Kidney (tissue), 22 donors: ENCODE measurements at places on chromosomes 11 and 22. TPM values are rescaled to one million over a fixed set of nuclear protein-coding genes. Genes with fewer than 3 reads are reported as not detected.

DNA sequence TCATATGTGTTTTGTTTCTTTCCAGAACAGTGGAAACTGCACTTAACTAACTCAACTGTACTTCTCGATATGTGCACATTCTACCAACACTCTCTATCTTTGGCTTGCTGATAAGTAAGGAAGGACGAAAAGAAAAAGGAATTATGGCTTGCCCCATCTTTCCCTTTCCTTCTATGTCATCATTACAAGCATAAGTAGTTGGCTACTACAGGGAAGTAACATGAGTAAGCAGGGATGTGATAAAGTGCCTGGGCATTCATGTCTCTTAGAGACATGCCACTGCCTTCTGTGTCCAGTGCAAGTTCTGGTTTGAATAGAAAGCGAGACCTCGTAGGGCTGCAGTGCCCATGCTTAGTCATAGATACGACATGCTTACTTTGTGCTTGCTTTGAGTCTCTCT lies 342.5 kb downstream of the ETS1 start:
- H3K36me3 ChIP-seq = no peaks in the 10 kb centered on the region
- no peak overlapping the region for H3K4me3 ChIP-seq
- no peaks in the 10 kb centered on the region for H3K4me1 ChIP-seq
- H3K27ac ChIP-seq = no peak overlapping the region
- no peak for DNase-seq

GRCh38 chr11:30333405-30333804 lies 10.5 kb downstream of the ARL14EP start:
- H3K4me1 ChIP-seq = no peaks in the 10 kb centered on the region
- H3K27me3 ChIP-seq = no peaks in the 10 kb centered on the region
- H3K4me3 ChIP-seq = no peak overlapping the region
- H3K27ac ChIP-seq = no peak overlapping the region
- peaks cover 18% of the 10 kb centered on the region for H3K36me3 ChIP-seq

OSM gene
- 1.2 TPM for total RNA-seq

PRAME gene
- 1.7 TPM for total RNA-seq

DNA sequence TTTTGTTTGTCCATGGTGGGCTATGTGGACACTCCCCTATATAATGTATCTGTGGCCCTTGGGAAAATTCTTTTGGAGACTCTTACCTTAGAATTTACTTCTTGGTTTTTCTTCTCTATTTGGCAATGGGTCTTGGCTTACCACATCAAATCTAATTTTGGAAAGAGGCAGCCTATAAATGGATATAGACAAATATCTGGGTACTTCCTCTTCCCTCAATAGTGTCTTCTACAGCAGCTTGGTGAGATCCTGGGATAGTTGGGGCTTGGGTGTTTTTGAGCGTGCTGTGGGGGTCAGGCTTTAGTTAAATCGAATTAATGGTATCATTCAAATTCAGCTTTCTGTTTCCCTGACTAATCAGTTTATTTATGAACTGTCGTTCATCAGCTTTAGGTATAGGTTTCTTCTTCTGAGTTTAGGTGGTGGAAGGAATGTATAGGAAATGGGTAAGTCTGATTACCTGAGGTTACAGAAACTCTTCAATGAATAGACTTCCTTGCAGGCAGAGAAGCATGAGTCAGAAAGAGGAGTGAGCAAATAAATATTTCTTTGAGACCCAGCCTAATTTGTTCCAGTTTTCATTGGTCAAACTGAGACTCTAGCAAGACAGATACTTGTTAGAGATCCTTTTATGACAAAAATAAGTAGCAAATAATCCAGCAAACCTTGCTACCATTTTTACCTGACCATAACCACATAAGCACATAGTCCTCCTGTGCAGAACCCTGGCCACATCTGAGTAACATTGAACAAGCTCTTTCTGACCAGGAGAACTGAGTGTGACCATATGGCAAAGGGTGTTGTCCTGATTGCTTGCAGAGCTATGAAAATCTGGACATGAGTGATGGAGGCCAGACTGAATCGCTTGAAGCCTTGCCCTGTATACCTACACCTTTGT lies 68.6 kb upstream of the SORL1-AS1 start:
- no peak overlapping the region for H3K4me3 ChIP-seq
- DNase-seq = no peak
- no peaks in the 10 kb centered on the region for H3K27me3 ChIP-seq

DNA sequence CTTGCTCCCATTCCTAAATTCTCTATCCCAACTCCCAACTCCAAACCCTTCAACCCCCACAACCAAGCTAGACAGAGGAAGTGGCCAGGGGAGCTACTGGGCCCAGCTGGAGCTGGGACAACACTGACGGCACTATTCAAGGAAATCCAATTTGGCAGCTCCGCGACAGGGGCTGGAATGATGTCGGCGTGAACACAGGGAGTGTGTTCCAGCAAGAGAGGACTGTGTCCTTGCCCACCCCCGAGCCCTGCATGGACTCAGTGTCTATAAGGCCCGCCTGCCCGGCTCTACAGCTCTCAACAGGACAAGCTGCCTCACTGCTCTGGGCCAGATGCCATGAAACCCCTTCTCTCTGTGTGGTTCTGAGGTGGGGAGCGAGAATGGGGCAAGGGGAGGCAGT lies 11.3 kb downstream of the PCSK7 start:
- H3K4me1 ChIP-seq = peaks cover 17% of the 10 kb centered on the region
- H3K27me3 ChIP-seq = no peaks in the 10 kb centered on the region
- H3K4me3 ChIP-seq = no peak overlapping the region
- peaks cover 35% of the 10 kb centered on the region for H3K36me3 ChIP-seq
- peak; percentile 19 for DNase-seq
- peak overlapping the region; percentile 76 for H3K27ac ChIP-seq

GPHA2 gene
- not detected for total RNA-seq

DNA sequence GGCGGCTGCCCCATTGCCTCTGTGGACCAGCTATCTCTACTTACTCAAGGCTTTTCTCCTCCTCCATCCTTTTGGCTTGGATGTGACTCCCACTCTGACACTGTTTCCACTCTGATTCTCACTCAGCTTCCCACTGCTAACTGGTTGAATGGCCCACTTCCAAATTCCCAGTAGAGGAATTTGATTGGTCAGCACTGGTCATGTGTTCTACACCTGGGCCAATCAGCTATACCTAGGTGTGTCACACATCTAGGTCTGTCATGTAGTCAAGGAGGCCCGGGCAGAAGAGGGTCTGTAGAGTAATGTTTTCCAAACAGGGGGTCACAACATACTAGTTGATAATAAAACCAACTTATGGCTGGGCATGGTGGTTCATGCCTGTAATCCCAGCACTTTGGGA lies 53.3 kb downstream of the TPBGL start:
- no peak for DNase-seq
- H3K4me3 ChIP-seq = no peak overlapping the region
- H3K27me3 ChIP-seq = no peaks in the 10 kb centered on the region

DNA sequence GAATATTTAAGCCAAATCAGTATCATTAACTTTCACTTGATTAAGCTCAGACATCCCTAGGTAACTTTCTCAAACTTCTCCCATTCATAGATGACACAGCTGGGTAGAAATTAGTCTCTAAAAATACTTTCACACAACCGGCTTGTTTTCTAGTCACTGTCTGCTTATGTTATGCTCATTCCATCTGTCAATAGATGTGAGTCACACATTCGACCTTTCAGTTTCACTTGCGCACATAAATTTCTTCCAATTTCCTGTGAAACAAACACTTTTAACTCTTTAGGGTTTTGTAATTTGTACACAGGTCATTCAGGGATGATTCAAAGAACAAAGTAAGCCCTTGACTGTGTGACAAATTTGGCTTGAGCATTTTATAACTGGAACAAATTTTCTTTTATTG lies 723.0 kb downstream of the KCNA4 start:
- H3K36me3 ChIP-seq = no peaks in the 10 kb centered on the region
- DNase-seq = no peak
- H3K27me3 ChIP-seq = no peaks in the 10 kb centered on the region
- no peaks in the 10 kb centered on the region for H3K4me1 ChIP-seq

OR56A4 gene
- 0.09 TPM for total RNA-seq

DNA sequence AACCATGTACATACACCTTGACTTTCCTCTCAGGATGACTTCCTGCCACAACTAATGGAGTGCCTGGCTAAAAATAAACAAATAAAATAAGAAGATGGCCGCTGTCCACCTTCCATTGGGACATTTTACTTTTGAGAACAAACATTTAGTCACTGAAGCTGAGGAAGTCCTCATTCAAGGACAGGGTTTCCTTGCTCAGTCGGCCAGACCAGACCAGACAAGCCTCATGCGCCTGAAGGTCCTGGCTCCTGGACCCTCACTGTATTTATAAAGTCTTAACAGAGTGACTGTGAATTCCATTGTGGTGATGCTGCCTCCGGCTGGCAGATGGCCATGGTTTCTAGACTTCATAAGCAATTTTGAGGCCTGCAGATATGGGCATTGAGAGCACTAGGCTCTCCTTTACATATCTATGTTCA lies 114.5 kb downstream of the MAML2 start:
- DNase-seq = peak; percentile 80
- no peaks in the 10 kb centered on the region for H3K36me3 ChIP-seq
- H3K27ac ChIP-seq = peak overlapping the region; percentile 15
- no peak overlapping the region for H3K4me3 ChIP-seq
- H3K27me3 ChIP-seq = no peaks in the 10 kb centered on the region

DNA sequence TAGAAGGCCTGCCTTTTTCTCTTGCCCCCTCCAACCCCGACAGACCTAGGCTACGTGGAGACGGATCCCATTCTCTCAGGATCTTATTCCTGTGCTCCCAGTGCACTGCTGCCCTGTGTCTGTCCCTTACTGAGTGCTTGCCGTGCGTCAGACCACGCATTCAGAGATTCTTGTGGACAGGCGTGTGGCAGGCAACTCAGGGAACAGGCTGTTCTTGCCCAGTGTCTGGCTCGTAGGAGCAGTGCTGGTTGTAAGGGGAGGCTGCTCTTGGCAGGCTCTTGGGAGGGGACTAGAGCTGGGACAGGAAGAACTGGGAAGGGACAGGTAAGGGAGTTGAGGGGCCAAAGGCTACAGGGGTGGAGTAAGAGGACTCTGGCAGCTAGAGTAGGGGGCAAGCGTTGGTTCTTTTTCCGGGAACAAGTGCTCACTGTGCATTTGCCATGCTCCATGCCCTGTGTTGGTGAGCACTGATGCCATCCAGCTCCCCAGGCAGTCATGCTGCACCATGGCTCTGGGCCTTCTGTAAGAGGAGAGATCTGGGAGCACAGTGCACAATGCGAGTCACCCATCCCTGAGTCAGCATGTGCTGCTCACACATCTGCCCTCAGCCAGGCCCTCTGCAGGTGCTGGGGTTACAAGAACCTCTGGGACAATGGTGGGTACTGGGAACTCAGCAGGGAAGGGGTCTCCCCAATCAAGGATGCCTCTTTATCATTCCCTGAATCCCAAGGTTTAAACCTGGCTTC lies 119.1 kb downstream of the TBC1D22A start:
- no peaks in the 10 kb centered on the region for H3K27me3 ChIP-seq
- H3K4me1 ChIP-seq = peaks cover 3% of the 10 kb centered on the region
- DNase-seq = no peak
- H3K36me3 ChIP-seq = no peaks in the 10 kb centered on the region

ANGPTL5 gene
- total RNA-seq = not detected

GRCh38 chr11:724049-724777 lies 18.2 kb downstream of the EPS8L2 start:
- no peak overlapping the region for H3K4me3 ChIP-seq
- no peak overlapping the region for H3K27ac ChIP-seq
- H3K4me1 ChIP-seq = peaks cover 10% of the 10 kb centered on the region
- H3K27me3 ChIP-seq = no peaks in the 10 kb centered on the region

DNA sequence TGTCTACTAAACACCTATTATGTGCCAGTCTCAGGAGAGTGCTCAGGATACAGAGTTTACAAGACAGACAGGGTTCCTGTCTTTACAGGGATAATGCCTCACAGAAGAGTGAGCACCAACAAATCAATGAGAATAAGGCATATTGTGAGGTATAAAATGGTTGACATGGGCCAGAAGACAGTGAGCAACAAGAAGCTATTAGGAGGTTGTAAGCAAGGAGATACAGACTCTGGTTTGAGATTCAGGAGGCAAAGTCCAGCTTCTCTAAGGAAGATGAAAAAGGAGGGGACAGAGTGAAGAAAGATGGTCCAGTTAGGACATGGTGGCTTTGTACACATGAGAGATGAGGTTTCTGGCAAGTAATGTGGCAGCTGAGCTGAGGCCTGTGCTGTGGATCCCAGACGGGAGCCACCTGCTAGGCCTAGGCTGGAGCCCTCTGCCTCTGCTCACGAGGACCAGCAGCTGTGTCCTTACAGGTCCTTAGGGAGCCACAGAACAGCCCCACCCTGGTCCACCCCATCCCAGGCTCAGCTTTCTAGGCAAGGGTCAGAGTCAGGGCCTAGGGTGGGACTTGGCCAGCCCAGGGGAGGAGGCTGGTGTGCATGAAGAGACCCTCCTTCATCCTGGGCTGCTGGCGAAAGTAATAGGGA lies 110.5 kb downstream of the ZNF280B start:
- H3K27ac ChIP-seq = no peak overlapping the region
- no peaks in the 10 kb centered on the region for H3K36me3 ChIP-seq
- H3K27me3 ChIP-seq = no peaks in the 10 kb centered on the region
- no peaks in the 10 kb centered on the region for H3K4me1 ChIP-seq

- H3K27me3 ChIP-seq = no peaks in the 10 kb centered on the region
- H3K27ac ChIP-seq = no peak overlapping the region
- no peak for DNase-seq
- no peaks in the 10 kb centered on the region for H3K4me1 ChIP-seq
These were observed 48.0 kb upstream of the NARS2 start for GRCh38 chr11:78622666-78623065.

VSIG10L2 gene
- not detected for total RNA-seq

DNA sequence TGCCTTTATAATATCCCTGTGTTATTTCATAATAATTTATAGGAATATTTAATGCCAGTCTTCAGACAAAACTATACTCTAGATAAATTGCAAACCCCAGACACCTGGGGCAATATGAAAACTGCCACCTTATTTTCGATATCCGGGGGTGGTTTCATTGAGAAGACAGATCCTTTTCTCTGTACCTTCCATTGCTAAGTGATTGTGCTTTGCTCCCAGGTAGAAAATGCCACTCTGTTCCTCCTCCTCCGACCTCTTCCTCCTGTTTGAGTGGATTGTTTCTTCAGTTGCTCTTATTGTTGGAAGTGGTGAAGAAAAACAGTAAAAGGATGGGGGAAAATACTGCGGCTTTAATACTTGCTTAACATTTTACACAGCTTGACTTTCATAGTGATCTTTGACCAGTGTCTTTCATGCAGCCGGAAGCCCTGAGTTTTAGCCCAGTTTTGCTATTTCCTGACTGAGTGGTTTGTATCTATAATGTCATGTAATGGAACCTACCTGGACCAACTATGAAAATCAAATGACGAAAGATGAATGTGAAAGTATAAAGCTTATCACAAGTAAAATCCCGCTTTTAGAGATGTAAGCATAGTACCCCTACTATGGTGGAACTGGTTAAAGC lies 5.6 kb upstream of the GRIK4 start:
- no peak overlapping the region for H3K4me3 ChIP-seq
- H3K4me1 ChIP-seq = no peaks in the 10 kb centered on the region
- no peaks in the 10 kb centered on the region for H3K27me3 ChIP-seq
- no peak for DNase-seq
- H3K36me3 ChIP-seq = no peaks in the 10 kb centered on the region
- no peak overlapping the region for H3K27ac ChIP-seq
